ENCODE measurements at places on chromosomes 6 and 20.

- no peak for DNase-seq
Observed at GRCh38 chr6:49528571-49528970, 21.9 kb upstream of the C6orf141 start.

DNA sequence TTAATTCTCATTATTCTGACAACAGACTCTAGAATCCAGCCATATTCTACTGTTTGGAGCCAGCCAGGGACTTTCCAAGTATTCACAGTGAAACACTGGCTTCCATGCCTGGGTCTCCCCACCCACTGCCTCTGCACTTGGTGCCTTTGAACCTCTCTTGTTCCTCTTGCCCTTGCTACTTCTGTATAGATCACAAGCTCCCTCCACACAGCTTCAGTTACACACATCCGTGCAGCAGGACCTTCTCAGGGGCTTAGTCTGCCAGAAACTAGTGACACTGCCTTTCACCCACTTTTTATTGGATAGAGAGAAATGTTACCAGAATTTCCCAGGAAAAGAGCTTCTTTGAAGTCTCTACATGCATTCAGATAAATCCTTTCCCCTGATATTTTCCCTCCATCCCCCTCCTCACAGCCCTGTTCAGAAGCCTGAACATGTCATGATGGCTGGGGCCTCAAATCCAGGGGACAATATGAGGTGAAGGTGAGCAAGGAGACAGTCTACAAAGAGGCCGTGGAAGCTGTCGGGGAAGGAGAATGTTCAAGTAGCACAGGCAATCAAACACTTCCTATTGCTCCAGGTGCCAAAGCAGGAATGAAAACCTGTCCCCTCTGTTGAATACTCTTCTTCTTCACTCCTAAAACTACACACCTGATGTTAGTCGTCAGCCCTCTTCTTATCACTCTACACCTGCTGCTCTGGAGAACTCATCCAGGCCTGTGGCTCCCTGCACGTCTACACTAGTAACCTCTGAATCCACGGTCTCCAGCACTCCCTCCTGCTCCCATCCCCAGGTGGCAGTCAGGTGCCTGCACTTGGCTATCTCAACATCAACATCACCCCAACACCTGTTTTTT, 20.2 kb upstream of the HLA-DOA start:
- DNase-seq, result no peak

DNA sequence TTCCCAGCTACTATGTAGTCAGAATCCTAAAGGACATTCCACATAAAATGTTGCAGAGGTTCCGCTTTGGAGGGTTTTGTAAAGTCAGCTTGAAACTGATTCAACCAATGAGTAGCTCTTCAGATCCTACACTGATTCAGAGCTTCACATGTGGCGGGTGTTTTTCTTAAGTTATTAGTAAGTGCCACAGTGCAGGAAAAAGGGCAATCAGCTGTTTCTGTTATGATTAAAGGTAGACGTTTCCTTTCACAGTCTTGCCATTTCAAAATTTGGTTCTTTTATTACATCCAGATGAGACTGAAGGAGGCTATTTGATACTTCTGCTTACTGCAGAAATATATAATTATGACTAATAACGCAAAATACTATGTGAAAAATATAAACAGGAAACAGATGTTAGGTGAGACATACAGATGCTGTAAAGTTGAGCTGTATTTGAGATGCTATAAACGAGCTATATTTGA, 443.9 kb downstream of the CDKAL1 start:
- no peak for DNase-seq

GRCh38 chr6:56816370-56816769, 138.5 kb upstream of the BEND6 start:
- DNase-seq, result no peak

GRCh38 chr6:47134476-47135189, 92.5 kb upstream of the ADGRF1 start:
- no peak for DNase-seq

DNA sequence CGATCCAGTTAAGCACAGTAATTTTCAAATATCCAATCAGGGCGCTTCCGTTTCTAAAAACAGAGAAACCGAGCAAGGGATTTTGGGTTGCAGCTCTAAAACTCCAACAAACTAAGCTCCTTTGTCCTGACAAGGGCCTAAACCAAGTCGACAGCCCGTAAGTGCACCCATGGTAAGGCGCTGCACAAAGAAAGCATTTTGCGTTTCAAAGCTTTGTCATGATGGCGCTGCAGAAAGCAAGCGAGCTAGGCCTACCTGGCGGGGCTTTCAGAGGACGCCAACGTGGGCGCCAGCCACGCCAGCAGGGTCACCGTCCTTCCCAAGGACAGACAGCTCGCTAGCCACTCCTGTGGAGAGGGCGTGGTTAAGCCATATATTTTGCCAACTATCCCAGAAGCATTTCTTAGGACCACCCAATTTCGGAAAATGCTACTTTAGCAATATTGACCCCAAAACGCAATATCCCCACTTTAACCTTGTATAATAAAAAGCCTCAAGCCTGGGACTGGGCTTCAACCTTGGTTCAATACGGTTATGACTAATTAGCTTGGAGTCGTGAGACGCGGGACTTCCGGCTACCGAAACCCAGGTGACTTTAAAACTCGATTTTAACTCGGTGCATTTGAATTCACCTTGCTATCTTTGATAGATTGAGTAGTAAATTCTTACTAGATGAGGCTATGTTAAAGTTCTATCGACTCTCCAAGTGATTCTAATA, 53.8 kb downstream of the TRIM38 start:
- no peak for DNase-seq

GRCh38 chr6:11538819-11539468, 1.4 kb downstream of the TMEM170B start:
- no peak for DNase-seq

- no peak for DNase-seq
Observed at GRCh38 chr6:77298283-77298682, 165.0 kb downstream of the HTR1B start.

DNA sequence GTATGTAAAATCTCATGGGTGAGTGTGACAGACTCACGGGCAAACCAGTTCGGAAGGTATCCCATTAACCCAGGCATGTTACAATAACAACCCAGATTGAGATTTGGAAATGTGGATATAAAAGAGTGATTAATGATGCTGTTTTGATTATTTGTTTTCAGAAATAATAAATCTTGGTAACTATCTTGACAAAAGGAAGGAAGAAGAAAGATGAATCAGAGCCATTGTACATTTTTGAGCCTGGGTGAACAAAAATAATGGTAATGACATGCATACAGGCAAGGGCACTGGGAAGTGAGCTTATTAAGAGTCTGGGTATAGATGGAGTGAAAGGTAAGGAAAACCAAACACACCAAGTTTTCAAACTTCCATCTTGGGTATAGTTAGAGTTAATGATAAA, 862.0 kb downstream of the PHF3 start:
- no peak for DNase-seq

GRCh38 chr6:34317172-34317477, 68.3 kb upstream of the SMIM29 start:
- no peak for DNase-seq

- DNase-seq, result no peak
Observed at GRCh38 chr6:163648868-163649267, 234.3 kb downstream of the QKI start.

DNA sequence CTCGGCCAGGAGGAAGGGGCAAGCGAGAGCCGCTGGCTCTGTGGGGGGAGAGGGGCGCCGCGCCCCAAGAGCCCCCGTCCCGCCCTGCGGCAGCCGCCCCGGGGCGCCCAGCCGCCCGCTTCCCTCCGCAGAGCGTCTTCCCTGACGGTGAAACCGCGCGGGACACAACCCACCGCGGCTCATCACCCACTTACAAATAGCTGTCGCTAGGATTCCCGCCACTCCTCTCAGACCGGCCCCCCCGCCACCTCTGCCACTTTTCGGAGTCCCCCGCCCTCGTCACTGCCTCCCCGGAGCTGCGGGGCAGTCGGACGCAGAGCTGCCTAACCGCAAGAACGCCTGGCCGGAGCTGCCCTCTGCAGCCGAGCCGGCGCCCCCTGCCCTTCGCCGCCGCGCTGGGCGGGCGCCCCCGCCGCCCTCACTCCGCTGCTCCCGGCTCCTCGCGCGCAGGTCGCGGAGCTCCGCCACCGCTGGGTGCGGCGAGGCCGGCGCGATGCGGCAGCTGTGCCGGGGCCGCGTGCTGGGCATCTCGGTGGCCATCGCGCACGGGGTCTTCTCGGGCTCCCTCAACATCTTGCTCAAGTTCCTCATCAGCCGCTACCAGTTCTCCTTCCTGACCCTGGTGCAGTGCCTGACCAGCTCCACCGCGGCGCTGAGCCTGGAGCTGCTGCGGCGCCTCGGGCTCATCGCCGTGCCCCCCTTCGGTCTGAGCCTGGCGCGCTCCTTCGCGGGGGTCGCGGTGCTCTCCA, at the start of gene SLC35D3:
SLC35D3 (plus strand) TSS at position 366 of the 749 bp plus-strand sequence; CDS start at position 494, 128 bp downstream.
- DNase-seq, result no peak

GRCh38 chr6:156348849-156349248, 428.3 kb upstream of the ARID1B start:
- DNase-seq, result no peak

DNA sequence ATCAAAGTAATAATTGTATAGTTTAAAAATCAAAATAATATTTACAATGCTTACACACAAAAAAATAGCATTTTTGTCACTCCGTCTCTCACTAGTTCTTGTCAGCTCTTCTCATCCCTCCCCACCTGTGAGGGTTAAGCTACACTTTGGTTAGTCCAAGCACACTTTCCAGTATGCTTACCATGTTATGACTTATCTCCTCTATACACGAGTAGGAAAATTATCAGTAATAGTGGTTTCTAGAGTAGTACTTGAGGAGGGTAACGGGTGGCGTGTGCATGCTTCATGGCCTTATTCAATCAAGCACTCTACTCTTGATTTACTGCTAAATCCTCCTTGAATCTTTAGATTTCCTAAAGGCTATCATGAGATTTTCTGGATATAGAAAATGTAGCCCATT, 443.7 kb downstream of the UTRN start:
- no peak for DNase-seq

DNA sequence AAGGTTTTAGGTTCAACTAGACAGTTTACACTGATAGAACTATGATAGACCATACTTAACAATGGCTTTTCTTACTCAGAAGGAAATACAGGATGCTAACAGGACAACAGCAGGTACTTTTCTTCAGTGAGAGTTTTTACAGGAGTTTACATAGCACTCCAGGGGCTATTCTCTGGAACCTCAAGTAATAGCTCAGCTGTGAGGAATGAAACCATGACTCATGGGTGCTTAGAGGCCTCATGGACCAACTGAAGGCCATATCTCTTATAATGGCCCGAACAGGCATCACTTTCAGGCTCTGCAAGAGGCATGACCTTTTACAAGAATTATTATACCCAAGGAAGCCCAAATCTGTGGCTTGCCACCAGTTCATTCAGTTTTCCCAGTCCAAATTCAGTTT, 31.8 kb downstream of the TREML1 start:
- no peak for DNase-seq

GRCh38 chr6:159805440-159806020, 5.5 kb downstream of the PNLDC1 start:
- DNase-seq, result no peak

DNA sequence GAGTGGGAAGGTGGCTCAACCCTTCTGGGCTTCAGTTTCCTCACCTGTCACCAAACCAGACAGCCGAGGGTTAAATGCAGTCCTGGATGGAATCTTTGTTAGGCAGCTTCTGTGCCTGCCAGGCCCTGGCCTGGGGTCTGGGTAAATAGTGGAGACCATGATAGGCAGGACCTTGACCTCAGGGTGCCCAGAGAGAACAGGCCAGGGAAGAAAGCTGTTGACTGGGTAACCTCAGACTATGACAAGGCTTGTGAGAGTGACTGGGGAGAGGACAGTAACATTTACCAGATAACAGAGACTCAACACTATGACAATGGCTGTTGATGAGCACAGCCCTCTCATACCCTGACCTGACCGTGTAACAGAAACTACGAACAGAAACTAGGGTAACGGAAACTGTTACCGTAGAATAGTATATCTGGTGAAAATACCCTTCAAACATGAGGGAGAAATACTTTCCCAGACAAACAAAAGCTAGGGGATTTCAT, 218.3 kb downstream of the PREX1 start:
- no peak for DNase-seq

DNA sequence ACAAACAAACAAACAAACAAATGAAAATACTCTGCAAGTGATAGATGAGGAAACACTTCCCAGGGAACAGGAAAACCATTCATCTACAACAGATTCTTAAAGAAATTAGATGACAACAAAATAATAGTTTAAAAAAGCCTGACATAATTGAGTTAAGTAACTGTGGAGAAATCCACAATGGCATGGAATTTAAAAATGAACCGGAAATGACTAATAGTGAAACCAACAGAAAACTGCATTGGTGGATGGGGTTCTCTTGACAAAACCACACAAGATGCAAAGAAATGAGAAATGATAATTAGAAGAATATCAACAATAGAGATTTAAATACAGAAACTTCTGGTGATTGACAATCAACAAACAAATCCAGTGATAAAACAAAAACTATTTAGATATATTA, 785.6 kb downstream of the QKI start:
- DNase-seq, result no peak

- DNase-seq, result no peak
Observed at GRCh38 chr6:128131566-128131965, 230.7 kb upstream of the THEMIS start.

DNA sequence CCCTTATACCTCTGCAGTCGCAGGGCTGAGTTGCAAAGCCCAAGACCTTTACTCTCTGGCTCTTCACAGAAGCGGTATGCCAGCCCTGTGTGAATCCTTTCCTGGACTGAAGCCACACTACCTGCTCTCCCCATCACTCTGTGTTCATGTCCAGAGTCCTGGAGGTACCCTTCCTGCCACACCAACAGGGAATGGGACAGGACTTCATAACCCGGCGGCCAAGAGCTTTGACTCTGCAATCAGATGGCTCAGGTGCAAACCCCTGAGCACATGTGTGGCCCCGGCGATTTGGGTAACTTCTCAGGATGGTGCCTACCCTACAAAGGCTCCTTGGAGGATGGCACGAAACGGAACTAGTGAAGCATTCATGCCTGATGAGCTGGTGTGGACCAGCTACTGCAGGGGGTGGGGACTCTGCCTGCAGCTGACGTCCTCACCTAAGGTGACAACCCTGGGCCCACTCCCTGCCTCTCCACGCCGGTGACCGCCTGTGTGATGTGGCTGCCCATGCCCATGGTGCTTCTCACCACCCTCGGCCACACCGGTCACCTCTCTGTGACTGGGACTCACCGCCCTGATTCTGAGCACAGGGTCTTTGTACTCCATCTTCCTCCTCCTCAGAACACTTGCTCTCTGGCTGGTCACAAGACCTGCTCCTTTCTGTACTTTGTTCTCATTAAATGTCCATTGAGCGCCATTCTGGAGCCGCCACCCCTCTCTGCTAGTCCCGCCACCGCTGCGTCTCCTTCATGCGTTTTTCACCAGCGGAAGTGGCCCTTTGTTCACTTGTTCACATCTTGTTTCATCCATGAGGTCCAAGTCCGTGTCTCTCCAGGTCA, 116.7 kb downstream of the SULF2 start:
- DNase-seq, result no peak

DNA sequence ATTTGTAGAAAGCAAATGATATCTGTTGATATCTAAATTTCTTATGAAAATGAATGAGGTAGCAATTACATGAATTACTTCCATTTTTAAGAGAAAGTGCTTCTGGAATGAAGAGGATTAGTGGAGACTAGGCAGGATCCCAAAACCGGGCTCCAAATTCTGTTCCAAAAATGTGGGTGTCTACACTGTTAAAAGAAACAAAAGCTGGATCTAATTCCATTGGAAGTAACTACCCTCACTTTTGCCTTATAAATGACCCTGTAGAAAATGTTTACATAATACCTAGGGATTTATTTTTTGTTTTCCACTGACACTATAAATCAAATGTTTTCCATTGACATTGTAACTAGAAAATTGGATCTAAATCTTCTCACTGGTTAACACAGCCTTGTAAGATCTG, 454.9 kb upstream of the JARID2 start:
- DNase-seq, result no peak

GRCh38 chr20:16476032-16476431, 97.2 kb downstream of the KIF16B start:
- no peak for DNase-seq

Data from stimulated activated CD4-positive, alpha-beta T cell treated with anti-CD3 and anti-CD28 coated beads, Interleukin-12 subunit alpha, Interleukin-12 subunit beta, amount 100 ng/mL, for 48 hours (primary cell).